ENCODE measurements at places on chromosomes 7 and 10.
A peak's percentile ranks its signal among the peaks of the same experiment; 100 is the strongest.

- DNase-seq = no peak
Observed at GRCh38 chr7:98217623-98218582, 6.7 kb downstream of the BHLHA15 start.

GRCh38 chr10:36126076-36126475 lies 484.0 kb upstream of the FZD8 start:
- no peak for DNase-seq

DNA sequence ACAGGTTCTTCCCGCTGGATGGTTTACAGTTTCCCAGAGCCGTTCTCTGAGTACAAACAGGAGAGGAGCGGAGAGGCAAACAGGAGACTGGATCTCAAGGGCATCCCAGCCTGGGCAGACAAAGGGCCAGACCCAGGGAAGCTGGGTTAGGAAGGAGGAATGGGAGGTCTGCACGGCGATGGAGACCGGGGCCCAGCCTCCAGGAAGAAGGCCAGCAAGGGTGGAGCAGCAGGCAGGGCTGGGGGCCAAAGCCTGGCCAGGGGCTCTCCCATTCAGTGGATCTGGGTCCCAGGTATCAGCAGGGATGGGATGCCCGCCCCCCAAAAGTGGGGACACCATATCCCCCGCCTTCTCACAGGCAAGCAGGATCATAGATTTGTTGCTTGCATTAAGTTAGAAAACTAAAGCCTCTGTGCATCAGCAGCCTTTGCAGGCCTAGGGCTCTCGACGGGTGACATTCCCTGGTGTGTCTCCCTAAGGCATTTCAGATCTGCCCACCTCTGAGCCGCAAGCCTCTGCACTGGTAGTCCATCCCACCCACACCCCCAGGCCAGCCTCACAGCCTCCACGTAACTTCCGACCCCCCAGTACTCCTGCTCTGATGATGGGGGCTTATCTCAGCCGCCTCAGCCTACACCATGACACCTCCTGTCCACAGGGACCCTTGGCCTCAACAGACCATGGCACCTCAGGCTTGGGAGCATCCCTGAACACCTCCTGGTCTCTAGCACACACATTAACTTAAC lies 59.9 kb downstream of the TNS3 start:
- DNase-seq = no peak

DNA sequence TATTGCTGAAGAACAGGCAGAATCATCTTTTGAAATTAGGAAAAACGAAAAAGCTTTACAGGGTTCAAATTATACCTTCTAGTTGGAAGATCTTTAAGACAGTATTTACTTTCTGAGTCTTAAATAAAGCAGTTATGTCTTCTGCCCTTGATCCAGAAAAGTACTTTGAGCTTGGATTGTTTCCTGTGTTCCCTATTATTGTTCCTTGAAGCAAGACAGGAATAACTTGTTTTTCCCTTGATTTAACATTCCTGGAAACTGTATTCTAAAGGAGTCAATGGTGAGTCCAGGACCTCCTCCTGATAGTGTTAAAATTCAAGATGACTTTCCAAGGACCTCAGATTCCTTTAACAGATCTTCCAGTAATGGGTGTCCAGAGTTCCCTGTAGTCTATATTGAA lies 74.3 kb upstream of the GATA3 start:
- DNase-seq = no peak

DNA sequence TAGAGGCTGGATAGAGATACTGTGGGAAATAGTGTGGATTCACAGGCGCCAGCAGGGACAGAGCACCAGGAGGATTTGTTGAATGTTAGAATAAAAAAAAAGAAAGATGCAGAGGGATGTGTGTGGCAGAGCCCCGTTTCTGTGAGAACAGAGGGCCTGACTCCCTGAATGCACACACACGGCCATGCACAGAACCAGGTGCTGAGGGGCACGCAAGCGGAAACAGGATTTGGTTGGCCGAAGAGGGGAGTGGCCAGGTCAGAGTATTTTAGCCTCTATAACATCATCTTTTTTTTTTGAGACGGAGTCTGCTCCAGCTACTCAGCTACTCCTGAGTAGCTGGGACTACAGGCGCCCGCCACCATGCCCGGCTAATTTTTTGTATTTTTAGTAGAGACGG lies 21.9 kb downstream of the IQCE start:
- no peak for DNase-seq

DNA sequence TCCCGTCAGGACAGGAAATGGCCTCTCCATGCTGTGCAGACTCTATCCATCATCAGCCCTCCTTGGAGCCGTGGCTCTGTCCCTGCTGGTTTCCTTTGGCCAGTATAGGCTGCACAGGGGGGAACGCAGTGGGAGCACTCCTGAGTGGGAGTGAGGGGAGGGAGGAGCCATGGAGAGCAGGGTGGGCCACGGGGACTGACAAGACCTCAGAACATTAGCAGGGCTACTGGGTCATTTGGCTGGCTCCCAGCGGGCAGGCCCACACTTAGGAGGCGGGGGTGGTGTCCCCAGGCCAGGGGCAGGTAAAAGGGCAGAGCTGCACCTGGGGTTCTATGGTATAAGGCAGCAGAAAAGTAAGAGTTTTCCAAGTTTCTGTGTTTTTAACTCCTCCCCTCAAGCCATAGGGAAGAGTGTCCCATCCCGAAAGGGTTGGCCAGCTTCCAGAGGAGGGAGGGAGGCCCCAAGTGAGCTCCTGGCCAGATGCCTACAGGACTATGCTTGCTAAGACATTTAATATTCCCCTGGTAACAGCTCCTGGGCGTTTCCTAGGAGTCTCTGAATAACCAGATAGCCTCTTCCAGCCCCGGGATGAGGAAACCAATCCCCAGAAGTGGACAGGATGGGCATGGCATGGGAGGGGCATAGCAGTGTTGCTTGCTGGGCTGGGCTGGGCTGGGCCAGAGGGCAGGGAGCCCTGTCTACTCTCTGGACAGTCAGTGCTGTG lies 5.5 kb upstream of the OPN4 start:
- no peak for DNase-seq

DNA sequence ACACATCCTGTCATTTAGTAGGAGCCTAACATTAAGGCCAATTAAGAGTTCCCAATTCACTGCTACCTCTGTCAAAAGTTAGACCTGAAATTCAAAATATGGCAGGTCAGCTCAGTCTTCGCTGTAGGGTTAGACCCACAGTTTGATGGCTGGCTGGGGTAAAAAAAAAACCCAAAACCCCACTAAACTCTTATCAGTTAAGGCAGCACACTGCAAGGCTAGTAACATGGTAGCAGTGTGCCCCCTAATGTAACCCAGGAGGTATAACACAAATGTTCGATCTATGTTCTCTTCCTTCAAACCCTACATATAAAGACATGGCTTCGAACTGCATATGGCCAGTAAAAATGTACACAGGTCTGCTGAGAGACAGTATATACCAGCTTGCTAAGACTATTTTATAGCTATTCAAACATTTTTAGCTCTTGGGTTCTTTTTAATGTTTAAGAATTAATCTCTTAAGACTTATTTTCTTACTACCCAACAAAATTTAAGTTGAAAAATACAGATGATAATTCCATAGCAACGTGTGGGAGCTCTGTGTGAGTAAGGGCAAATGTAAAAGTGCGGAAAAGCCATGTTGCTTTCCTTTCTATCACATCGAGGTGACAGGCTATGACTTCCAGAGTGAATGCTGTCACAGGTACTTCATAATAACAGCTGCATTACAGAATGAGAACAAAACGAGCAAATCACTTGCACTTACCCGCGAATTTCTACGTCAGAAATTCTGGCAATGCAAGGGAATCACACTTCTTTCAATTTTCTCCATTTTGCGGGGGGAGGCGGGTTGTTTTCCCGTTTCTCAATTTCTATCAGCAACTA lies 168.4 kb upstream of the IMMP2L start:
- peak; percentile 28 for DNase-seq

DNA sequence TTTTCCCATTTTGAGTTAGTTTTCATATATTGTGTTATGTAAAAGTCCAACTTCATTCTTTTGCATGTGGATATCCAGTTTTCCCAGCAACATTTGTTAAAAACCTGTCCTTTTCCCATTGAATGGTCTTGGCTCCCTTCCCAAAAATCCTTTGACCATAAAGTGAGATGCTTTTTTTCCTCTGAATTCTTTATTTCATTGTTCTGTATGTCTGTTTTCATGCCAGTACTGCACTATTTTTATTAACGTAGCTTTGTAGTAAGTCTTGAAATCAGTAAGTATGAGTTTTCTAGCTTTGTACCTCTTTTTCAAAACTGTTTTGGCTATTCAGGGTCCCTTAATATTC lies 20.0 kb downstream of the C1GALT1 start:
- no peak for DNase-seq

DNA sequence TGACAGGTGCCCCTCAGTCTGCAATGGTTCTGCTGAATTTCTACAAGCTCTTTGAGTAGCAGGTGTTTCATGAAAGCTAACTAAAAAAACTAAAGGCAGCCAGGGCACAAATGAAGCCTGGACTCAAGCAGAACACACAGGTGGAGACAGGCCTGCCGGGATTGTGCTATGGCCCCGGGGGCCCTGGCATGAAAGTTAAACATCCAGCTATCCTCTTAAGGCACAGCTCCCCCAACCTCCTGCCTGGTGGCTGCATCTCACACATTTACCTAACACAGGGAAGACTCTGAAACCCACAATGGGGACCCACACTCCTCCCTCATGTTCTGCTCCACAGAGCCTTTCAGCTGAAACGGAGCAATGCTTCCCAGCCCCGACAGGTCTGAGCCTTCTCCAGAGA lies 76.3 kb upstream of the CAMK2B start:
- DNase-seq = no peak

DNA sequence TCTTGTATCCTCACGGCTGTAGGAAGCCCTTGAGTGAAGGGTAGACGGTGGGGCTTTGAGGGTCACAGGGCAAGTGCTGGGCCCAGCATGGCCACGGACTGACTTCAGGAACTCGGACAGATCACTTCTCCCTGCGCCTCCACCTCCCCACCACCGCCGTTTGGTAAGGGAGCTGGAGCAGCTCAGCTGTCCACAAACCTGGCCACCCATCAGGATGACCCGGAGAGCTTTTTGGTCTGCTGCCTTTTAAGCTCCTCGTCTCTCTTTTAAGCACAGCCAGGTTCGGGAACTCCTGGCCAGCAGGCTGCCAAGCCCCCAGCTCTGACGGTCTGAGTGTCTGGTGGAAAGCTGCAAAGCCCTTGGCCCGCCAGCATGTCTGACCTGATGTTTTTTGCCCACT lies 64.1 kb downstream of the ABRAXAS2 start:
- DNase-seq = no peak

- no peak for DNase-seq
Observed at GRCh38 chr7:6481445-6481844, 33.7 kb upstream of the DAGLB start.

DNA sequence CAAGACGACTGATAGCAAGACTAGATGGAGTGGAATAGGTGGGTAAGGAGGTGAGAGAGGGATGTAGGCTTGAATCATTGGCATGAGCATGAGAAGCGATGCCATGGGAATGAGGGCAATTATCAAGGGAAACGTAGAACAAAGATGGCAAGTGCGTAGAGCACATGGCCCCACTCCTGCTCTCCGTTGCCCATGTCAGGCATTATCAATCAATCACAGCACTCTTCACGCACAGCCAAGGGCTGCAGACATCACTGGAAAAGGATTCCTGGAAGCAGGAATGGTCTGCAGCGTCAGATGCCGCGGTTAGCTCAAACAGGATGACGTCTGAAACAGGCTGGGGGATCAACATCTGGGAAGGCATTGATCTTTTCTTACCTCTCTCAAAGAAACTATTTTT lies 25.6 kb upstream of the GALNTL5 start:
- no peak for DNase-seq

- no peak for DNase-seq
Observed at GRCh38 chr7:52569151-52569550, 466.3 kb upstream of the POM121L12 start.

DNA sequence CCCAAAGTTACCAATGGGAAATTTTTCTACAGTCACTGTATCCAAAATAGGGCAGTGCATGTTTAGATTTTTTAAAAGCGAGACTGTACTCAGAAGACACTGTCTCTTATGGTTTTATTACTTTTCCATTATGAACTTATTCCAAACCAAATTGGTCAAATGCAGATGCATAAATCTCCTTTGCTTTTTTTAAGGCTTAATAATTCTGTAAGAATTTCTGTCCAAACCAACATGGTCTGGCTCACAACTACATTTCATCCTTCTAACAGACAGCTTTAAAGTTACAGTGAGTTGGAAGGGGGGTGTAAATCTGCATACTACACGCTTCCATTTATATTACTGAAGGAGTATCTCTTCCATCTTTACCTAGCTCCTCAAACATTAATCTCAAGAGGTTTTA lies 199.2 kb downstream of the SLC25A13 start:
- no peak for DNase-seq

DNA sequence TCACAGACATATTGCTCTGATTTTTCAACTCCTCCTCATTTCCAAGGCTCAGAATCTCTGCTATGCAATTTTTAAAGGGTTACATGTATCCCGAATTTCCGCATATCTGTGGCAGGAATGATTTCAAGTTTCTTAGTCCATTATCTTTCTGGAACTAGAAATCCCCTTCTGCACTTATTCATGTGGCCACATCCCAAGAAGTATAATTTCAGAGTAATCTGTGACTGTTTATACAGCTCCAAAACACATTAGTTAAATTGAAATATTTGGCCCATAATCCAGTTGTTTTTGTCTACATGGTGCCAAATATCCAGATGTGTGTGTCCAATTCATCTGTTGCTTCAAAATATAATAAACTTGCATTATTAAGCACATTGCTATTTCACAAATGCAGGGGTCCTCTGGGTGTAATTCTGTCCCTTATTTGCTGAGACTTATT lies 271.2 kb downstream of the ARHGAP12 start:
- no peak for DNase-seq

DNA sequence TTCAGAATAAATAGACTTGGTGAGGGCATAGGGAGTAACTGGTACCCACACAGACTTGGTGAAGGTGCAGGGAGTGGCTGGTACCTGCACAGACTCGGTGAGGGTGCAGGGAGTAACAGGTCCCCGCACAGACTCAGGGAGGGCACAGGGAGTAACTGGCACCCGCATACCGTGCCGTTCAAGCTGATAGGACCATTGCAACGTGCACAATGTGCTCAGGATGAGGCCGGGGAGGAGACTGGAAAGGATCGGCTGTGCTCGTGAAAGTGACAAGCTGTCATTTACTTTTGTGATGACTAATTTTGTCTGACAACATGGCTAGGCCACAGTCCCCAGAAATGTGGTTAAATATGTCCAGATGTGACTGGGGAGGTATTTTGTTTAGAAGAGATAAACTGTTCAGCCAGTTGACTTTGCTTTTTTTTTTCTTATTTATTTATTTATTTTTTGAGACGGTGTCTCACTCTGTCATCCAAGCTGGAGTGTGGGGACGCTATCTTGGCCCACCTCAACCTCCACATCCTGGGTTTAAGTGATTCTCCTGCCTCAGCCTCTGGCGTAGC lies 76.2 kb upstream of the NMT2 start:
- DNase-seq = peak; percentile 55
